ENCODE measurements at places on chromosomes 5 and 9.

GRCh38 chr5:112349371-112349770 lies 69.7 kb downstream of the EPB41L4A start:
- ATAC-seq: no peak

DNA sequence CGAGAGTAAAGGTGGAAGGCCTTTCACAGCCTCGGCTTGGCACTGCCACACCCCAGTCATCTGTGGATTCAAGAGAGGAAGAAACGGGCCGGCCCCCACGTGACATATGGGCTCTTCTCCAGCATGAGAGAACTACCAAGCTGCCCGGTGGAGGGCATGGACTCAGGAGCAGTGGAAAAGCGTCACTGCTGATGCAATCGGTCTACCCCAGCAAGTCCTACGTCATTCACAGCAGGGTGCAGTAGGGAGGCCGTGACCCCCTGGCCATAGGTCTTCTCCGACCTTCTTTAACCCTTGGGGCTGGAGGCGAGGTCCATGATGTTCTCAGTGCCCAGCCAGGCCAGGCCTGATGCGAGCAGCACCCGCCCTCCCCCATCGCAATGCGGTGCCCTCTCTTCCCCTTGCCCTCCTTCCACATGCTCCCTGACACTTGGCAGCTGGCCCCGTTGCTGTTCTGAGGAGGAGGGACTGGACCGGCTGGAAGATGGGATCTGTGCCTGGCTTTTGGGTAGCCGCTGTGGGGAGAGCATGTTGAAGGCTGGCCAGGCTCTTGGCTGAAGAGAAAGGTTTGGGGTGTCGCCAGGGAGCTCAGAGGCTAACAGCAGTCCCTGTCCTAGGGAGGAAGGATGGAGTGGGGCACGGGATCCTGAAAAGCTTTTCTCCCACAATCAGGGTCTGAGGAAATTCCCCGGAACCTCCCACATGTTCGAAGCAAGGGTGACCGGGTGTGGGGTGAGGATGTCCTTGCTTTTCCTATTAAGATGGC lies 89.8 kb downstream of the LIFR start:
- ATAC-seq: no peak

GRCh38 chr5:152622628-152623027 lies 217.5 kb upstream of the NMUR2 start:
- no peak for ATAC-seq

DNA sequence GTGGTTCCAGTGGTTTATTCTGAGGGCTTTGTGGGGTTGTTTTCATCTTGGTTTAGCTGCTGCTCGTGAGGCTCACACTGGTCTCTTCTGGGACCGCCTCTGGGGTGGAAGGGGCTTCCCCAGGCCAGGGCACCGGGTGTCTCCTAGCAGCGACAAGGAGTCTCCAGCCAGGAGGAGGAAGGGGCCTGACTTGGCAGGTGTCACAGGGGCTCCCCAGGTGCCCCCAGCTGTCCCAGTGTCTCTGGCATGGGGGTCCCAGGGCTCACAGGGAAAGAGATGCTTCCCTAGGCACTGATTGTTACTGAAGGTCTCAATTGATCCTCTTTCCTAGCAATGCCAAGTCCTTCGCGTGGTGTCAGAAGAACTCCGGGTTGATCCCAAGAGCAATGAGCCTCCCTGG lies 241.1 kb upstream of the IRX4 start:
- no peak for ATAC-seq

DNA sequence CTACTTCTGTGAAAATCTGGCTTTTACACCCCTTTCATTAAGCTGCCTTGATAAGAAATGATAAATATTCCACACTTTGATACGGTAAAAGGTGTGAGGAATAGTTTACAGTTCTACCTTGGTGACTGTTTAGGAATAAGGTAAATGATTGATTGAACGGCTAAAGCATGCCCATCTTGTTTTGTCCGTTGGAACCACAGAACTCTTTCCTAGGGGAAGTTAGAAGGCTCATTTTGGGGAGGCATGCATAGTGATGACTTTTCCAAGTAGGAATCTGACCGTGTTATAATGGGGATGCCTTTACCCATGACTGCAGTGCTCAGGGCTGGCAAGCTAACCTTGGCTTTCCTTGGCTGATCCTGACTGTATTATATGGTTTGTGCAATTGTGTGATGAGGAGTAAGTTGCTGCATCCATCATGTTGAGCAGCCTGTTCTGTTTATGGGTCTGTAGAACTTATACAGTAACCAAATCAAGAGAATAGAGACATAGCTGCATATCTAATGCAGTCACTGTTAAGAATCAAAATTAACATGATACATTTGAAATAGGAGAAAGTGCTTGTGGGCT lies 24.5 kb downstream of the PCSK5 start:
- no peak for ATAC-seq

DNA sequence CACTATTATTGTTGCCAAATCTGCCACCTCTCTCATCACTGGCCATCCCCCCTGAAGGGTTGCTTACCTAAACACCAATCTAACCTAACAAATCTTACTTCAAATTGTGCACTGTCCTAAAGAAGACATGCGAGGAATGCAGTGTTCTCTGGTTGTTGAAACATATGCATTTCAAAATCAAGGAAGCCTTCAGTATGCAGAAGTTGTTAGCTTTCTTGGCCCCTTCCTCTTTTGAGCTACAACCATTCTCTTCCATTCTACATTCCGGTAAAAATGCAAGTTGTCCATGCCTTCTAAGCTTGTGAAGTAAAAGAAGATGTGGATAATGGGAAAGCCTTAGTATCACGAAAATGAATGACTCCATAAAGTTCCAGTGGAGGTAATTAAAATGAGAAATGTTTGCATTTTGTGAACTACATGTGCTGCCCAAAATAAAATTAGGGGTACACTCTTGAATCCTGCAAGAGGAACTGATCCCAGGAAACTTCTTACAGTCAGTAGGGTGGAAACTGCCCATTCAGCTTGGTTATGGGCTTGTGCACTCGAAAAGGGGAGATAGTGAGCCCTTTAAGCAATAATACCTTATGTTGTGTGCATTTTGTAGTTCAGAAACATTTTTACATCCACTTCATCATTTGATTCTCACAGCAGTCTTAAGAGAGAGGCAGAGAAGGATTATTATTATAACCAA lies 77.6 kb upstream of the ADRB2 start:
- no peak for ATAC-seq

GRCh38 chr9:84438391-84438790 lies 97.8 kb upstream of the SLC28A3 start:
- ATAC-seq: no peak

DNA sequence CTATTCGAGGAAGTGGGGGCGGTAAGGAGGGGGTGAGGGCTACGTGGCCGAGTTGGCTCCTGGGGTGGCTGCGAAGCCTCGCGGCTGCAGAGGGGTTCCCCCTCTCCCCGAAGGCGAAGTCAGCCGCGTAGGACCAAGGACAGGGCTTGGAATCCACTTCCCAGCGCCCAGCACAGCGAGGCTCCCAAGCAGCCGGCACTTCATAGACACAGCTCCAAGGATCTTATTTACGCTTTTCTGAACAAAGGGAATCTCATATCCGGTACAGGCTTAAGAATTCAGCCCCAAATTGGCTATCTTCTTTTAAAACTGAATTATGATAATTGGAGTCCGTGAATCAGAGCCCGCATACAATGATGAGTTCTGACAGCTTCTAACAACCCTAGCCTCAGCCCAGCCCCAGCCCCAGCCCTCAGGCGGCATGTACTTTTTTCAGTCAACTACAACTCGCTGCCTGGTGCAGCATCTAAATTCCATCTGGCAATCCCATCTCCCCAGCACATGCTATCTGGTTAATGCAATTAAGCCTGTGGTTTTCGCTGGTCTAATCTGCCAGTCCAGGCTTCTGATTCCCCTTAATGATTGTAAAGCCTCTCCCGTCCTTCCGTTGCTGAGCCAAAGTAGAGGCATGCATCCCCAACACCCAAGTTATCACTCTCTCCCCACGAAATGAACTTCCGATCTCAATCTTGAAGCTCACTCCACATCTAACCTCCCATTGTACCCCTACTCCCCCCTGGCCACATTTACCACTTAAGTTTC lies 1.0 kb downstream of the ELAVL2 start:
- ATAC-seq: no peak

Measured in stimulated activated memory B cell treated with anti-CD40 and anti-IgM and Interleukin-4, amounts not matched to agents 10 μg/mL and 1 μg/mL and 100 μg/mL, for 72 hours (primary cell).